Esophagus squamous epithelium (tissue), 5 donors: ENCODE measurements at places on chromosomes 12 and 14. TPM values are rescaled to one million over a fixed set of nuclear protein-coding genes. Genes with fewer than 3 reads are reported as not detected.

DNA sequence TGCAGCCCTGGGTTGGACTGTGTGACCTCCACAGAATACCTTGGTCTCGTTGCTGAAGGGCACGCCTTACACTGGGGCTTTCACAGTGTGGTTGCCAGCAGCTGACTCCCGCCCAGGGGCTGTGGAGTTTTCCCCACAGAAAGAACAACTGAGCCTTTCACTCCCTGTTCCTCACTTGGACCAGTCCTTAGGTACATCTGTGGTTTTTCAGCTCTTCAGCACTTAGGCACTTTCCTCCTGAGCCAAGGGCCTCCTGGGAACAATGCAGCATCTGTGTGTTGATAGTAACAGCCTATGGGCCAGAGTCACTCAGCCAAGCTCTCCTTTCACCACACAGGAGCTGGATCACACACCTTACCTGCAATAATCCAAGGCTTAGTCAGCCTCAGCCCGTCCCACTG is 25.0 kb downstream of the ERP27 start:
- DNase-seq: no peak

GRCh38 chr14:59098377-59098776 is 90.1 kb upstream of the DAAM1 start:
- DNase-seq: no peak

GRCh38 chr14:103275000-103275399 is 59.0 kb upstream of the EIF5 start:
- DNase-seq: no peak

DNA sequence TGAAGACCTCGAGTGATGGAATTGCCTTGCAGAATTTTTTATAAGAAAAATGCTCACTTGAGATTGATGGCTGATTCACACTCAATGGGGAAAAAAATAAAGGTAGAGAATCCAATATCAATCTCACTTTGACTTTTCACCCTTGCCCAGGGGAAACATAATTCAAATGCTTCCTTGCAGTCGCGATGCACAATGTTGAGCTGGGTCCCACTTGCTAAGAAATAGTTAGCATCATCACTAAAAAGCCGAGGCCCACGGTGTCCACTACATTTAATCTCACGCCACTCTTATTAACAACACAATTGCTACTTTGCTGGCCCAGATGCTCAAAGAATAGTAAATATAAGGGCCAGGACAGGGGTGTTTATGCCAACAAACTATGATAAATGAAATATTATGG is 223.4 kb downstream of the SPTSSA start:
- DNase-seq: no peak

DNA sequence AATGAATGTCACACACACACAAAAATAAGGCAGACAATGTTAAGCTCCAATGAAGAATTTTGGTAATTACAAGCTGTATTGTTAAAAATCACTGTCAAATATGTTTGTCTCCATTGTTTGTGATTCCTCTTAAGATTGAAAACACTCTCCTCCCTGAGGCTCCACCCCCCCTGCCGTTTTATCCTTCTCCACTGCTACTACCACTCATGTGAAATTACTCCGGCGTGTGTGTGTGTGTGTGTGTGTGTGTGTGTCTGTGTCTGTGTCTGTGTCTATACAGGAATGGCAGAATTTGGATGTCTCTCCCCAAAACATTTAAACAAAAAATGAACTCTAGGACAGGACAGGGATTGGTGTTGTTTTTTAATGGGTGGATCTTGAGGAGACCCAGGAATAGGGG is 365.1 kb upstream of the DIO2 start:
- no peak for DNase-seq

- no peak for DNase-seq
Observed at GRCh38 chr14:76720382-76720813, 40.9 kb upstream of the VASH1 start.

DNA sequence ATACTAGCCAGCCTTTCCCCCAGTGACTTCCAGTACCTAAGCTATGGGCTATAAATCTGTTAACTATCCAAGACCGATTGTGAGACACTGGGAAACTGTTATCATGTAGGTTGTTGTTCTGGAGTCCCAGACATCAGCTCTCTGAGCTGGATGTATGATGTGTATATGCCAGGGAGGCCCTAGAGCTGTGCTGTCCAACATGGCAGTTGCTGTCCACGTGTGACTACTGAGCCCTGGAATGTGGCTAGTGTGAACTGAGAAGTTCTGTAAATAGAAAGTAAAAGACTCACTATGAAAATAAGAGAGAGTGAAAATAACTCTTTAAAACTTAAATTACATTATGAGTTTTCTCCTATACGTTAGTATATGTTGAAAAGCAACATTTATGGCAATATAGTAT is 755.8 kb upstream of the FBXO33 start:
- no peak for DNase-seq

- DNase-seq: no peak
Observed at GRCh38 chr12:4858386-4858785, 51.3 kb upstream of the KCNA1 start.

- no peak for DNase-seq
Observed at GRCh38 chr14:88542857-88543795, 11.7 kb downstream of the PTPN21 start.

- no peak for DNase-seq
Observed at GRCh38 chr12:49964849-49965624, 3.4 kb downstream of the AQP5 start.

DNA sequence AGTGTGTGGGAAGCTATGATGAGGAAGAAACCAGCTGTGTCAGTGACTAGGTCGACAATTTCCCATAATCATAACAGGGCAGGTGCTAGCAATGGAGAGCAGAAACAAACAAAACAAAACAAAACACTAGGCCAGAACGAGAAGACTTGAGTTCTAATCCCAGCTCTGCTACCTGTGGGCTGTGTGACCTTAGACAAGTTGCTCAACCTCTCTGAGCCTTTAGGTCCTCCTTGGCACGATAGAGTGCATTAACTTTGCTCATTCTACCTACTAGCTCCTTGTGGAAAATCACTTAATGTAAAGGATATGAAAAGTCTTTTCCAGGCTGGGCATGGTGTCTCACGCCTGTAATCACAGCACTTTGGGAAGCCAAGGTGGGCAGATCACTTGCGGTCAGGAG is 11.2 kb downstream of the HHIPL1 start:
- DNase-seq: no peak

GRCh38 chr12:68539615-68539952 is 71.1 kb upstream of the RAP1B start:
- DNase-seq: no peak

- no peak for DNase-seq
Observed at GRCh38 chr14:20583908-20584307, 3.9 kb downstream of the RNASE11 start.

DNA sequence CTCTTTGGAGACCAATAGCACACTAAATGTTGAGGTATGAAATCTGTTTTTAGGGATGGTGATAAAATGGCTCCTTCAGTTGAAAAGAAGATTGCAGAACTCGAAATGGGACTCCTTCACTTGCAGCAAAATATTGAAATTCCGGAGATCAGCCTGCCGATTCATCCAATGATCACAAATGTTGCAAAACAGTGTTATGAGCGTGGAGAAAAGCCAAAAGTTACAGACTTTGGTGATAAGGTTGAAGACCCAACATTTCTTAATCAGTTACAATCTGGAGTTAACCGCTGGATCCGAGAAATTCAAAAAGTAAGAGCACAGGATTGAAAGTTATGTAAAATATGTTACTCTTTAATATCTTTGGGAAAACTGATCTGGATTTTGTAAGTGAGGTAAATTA is 15.3 kb downstream of the DYNC1H1 start:
- DNase-seq: no peak

- no peak for DNase-seq
Observed at GRCh38 chr12:75161488-75161887, 48.2 kb downstream of the KCNC2 start.

- no peak for DNase-seq
Observed at GRCh38 chr14:30559638-30560091, 707 bp downstream of the G2E3 start.

DNA sequence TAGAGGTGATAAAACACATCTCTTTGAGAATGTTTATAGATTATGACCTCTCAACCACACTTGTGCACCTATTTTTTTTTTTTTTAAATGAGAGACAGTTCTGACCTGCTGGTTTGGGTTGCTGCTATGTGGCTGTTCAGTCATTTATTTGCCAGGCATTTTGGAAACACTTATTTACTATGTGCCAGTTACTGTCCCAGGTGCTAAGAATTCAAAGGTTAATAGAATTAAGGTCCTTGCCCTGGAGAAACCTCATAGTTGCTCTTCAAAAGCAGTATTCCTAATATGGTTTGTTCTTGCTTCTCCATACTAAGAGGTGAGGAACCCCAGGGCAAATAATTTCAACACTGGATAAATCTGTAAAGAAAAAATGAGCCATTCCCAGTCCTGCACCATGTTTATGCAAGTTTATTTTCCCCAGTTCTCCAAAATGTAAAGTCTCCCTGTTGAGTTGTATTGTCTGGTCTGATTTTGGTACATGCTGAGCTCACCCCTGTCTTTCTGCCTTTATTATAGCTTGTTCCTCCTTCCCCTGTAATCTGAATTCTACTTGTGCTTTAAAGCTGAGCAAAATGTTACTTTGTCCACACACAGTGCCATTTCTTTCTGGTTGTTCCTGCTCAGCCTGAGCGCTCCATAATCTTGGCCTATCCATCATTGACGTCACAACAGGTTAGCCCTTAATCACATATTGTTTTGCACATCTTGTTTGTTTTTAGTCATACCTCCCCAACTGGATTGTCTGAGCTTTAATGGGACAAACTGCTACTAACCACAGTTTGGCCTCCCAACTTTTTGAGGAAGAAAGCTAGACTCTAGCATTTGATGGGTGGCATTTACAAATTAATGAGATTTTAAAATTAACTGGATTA is 56.7 kb downstream of the SRGAP1 start:
- DNase-seq: no peak

The KRT74 gene
- not detected for total RNA-seq

The MUCL1 gene
- not detected for total RNA-seq

The CAPS2 gene
- total RNA-seq: 6.3 TPM

The RNASE7 gene
- total RNA-seq: 13.3 TPM

The EMP1 gene
- 3,093 TPM for total RNA-seq

The LRCOL1 gene
- not detected for total RNA-seq

The MAPK1IP1L gene
- total RNA-seq: 85.3 TPM

The KCNA5 gene
- total RNA-seq: 8.2 TPM

The BICDL1 gene
- total RNA-seq: 19.7 TPM

The IQSEC3 gene
- 0.95 TPM for total RNA-seq

The CD4 gene
- total RNA-seq: 1.6 TPM
